ENCODE measurements at places on chromosomes 5 and 9. TPM values are rescaled to one million over a fixed set of nuclear protein-coding genes. Genes with fewer than 3 reads are reported as not detected.

DNA sequence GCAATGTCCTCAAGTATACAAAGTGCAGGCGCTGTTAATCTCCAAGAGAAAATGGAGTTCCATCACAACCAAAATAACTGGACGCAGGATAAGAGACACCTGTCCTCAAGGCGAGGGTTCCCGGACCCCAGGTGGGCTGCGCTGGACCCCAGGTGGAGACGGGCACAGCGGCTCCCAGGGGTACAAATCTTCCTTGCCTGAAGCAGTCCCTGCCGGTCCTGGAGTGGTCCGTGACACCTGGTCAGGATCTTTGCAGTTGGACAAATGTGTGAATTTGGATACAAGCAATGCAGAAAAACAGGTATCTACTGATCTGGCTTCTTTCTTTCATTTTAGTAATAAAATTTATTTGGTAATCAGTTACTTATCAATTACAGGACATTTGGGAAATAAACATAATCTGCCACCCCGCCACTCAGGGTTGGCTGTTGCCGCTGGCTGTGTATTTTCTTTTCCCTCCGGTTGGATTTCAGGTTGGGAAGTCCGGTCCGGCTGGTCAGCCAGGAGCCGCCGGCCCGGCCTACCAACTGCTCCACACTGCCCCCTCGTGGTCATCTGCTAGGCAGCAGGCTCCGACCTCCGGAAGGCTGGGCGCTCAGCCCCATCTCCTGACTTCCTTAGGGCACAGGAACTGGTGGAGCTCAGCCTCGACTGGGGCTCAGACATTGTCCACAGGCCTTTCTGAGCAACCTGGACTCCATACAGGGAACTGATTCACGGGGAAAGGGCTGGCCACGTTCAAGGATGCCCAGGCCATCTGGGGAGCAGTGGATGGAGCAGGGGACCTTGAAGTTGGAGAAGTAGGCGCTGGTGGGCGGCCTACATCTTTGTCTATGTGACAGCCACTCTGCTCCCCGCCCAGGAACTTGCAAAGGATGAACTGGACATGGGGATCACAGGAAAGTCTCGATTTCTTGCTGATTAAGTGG lies 43.4 kb downstream of the NXNL2 start:
- DNase-seq, result peak; percentile 69

GRCh38 chr5:55356896-55357295 lies 49.1 kb downstream of the MTREX start:
- DNase-seq, result no peak

DNA sequence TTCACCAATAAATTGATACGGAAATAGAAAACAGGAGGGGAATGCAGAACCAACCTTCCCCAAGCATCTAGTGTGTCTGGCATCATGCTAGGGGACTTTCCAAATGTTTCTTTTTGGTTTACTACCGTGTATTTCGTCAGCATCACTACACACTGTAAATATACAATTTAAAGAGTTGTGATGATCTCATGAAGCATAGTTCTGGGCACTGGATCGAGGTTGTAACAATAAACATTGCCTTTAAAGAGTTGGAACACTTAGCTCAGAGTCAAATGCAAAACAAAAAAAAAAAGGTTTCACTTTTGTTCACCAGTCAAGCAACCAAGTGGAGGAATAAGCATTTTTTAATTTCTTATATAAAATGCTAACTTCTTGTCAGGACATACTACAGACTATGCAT lies 2.9 kb upstream of the SCAI start:
- no peak for DNase-seq

DNA sequence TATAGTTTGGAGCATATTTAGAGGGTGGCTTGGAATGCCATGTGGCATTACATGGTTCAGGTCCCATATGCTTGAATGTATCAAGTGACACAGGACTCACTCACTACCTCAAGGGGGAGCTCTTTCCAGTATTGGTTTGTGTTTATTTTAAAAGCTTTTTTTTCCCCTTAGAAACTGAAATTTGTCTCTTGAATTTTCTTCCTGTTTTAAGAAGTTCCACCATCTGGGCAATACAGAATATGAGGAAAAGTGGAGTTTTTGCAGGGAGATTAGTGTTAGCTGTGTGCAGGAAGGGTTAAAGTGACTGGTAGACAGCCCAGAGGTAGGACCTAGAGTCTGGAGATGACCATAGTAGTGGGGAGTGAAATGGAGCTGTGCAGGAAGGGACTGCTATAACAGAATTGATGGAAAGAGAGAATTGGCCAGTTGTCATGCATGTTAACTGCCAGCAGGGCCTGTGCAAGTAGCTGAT lies 36.6 kb downstream of the CTNNA1 start:
- DNase-seq, result peak; percentile 50

The PCDHB2 gene
- total RNA-seq, result 0.23 TPM

- no peak for DNase-seq
These were observed 436.0 kb downstream of the ZNF608 start for GRCh38 chr5:124310453-124310852.

Measured in endothelial cell of umbilical vein (primary cell).